NB4 (cell line): ENCODE measurements at places on chromosomes 4 and X.
A peak's percentile ranks its signal among the peaks of the same experiment; 100 is the strongest.

DNA sequence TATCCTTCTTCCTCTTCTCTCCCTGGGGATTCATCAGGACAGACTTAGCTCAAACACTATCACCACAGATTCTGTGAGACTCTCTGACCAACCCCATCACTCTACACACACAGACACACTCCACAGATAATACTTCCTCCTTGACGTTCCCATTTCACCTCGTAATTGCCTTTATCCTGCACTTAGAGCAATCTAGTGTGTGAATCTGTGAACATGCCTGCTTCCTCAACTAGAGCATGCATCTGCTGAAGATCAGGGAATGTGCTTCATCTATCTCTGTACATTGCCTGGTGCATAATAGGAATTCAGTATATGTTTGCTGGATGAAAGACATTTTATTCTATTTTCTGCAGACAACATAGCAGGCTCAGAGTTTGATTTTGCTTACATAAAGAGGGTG is 25.1 kb upstream of the HS6ST2 start:
- DNase-seq, result no peak

GRCh38 chr4:181951265-181951664 is 291.9 kb upstream of the TENM3 start:
- DNase-seq, result no peak

GRCh38 chr4:157423526-157424020 is 203.0 kb downstream of the GRIA2 start:
- no peak for DNase-seq

DNA sequence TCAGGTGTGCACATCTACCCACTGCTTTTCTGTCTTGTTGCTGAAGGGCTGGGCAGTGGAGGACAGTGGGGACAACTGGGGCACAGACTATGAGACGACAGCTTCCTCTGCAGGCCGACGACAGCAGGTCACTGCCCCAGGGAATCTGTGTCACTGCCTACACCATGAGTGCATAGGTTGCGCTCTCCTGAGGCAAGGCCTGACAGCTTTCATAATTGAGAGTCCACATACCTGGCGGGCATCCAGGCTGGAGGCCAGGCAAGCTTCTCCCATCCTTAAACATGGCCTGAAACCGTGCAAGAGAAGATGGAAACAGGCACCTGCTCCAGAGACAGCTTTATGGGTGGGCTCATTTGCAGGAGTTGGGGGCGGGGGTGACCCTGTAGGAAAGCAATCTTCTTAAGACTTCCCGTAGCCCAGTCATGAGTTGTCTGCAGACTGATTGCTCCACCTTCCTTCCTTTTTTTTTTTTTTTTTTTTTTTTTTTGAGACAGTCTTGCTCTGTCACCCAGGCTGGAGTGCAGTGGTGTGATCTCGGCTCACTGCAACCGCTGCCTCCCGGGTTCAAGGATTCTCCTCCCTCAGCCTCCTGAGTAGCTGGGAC is 2.9 kb downstream of the ANOS1 start:
- no peak for DNase-seq

DNA sequence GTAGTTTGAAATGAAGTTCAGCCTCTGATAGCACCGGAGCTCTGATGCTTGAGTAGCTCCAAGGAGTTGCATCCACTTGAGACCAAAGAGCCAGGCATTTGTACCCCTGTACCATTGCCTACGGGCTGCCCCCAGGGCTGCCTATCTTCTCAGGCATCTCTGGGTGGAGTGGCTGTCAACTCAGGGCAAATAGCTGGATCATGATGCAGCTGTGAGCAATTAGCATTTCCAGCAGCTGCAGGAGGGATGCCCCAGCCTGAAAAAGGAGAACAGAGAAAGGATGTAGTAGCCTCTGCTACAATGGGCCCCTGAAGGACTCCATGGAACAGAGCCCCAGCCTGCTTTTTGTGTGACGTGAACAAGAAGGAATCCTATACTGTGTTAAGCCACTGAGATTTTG is 492.6 kb downstream of the BCOR start:
- DNase-seq, result no peak

DNA sequence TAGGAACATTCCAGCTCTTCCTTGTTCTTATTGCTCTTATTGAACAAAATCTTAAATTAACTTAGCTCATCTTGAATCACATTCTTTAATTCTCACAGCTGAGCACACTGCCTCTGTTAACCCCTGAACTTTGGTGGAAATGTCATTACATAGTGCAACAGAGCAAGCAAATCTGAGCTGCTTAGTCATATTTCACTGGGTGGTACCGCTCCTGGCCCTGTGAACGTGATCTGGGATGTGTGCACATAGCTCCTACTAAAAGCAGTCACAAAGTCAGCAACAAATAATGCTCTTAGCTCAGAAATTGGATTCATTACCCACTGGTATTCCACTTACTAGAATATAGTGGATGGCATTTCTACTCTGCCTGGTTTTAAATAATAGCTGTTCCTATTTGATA is 27.9 kb downstream of the ARHGEF6 start:
- DNase-seq, result no peak

DNA sequence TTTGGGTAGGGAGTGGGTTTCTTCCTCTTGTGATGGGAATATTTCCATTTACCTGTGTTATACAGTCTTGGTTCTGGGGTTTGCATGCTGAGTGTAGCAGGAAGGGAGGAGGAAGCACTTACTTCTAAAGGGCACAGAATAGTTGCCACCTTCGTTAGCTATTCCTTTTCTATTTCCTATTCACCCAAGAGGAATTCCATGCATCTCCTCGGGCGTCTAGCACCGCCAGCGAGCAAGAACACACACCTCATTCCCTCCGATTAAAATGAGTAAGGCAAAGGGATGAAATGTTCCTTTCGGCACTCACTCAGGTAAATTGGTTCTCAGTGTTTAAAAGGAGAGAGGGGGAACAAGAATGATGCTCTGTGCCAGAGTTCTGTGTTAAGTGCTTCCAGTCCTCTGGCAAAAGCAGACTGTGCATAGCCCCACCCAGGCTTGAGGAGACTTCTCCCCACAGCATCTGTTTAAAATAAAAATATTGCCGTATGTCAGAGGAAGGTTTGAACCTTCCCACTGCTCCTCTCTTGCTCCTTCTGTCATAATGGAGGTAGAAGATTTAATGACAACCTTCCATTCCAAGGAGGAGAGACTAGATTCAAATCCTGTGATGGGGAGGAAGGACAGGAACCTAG is 351.4 kb downstream of the PTTG2 start:
- no peak for DNase-seq

GRCh38 chr4:7852568-7853185 is 87.0 kb downstream of the AFAP1 start:
- no peak for DNase-seq

- no peak for DNase-seq
Measured at GRCh38 chr4:186619088-186619487, 63.7 kb upstream of the MTNR1A start.

GRCh38 chr4:84177831-84178542 is 321.1 kb downstream of the NKX6-1 start:
- no peak for DNase-seq

DNA sequence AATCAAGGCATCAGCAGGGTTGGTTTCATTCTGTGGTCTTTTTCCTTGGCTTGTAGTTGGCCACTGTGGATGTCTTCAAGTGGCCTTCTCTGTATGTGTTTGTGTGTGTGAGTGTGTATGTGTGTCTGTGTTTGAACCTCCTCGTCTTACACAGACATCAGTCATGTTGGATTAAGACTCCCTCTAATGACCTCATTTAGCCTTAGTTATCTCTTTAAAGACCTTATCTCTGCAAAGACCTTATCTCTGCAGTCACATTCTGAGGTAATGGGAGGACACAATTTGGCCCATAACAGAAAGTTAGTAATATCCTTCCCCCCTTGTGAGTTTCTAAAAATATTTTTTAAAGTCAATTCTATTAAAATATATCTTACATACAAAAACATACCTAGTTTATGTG is 126.7 kb downstream of the EMCN start:
- no peak for DNase-seq

- DNase-seq, result no peak
Measured at GRCh38 chrX:138709886-138710791, 1.4 kb downstream of the FGF13 start.

- DNase-seq, result no peak
Measured at GRCh38 chr4:56289934-56290333, 97.4 kb downstream of the AASDH start.

DNA sequence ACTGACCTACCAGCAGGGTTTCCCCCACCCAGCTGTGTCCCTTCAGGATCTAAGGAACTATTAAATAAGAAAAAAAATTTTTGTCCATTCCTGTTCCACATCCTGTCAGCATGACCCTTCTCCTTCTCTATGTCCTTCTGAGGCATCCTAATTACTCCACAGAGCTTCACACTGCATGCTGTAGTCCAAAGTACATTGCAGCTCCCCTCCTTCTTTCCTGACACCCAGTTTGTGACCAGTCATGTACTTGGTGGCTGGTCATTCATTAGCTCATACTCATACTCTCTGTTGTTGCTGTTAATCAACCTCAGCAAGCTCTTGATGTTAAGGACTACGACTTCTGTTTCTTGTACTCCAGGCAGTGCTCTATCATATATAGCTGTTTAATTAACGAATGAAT is 2.4 kb upstream of the EGF start:
- DNase-seq, result no peak

- no peak for DNase-seq
Measured at GRCh38 chr4:26151615-26152014, 169.2 kb upstream of the RBPJ start.

- DNase-seq, result no peak
Measured at GRCh38 chr4:65971686-65972085, 301.4 kb upstream of the EPHA5 start.

- DNase-seq, result no peak
Measured at GRCh38 chr4:88280228-88280795, 4.0 kb downstream of the PPM1K start.

DNA sequence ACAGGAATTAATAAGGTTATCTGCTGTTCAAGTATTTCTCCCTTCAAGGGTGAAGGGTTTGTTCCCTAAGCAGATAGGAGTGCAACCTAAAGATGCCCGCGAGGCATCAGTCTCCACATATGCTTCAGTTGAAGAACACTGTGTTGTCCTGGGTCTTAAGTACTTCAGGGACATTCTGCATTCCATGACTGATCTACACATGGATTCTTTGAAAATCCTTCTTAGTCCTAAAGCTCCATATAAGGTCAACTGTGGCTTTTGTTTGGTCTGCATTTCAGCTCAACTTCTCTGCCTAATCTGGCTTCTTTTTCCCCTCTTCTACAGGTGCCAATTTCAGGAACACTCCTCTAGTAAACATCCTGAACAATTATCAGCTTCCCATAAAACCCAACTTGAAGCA is 21.8 kb upstream of the CTSO start:
- no peak for DNase-seq

- no peak for DNase-seq
Measured at GRCh38 chrX:106894978-106895452, 8.1 kb downstream of the RIPPLY1 start.

DNA sequence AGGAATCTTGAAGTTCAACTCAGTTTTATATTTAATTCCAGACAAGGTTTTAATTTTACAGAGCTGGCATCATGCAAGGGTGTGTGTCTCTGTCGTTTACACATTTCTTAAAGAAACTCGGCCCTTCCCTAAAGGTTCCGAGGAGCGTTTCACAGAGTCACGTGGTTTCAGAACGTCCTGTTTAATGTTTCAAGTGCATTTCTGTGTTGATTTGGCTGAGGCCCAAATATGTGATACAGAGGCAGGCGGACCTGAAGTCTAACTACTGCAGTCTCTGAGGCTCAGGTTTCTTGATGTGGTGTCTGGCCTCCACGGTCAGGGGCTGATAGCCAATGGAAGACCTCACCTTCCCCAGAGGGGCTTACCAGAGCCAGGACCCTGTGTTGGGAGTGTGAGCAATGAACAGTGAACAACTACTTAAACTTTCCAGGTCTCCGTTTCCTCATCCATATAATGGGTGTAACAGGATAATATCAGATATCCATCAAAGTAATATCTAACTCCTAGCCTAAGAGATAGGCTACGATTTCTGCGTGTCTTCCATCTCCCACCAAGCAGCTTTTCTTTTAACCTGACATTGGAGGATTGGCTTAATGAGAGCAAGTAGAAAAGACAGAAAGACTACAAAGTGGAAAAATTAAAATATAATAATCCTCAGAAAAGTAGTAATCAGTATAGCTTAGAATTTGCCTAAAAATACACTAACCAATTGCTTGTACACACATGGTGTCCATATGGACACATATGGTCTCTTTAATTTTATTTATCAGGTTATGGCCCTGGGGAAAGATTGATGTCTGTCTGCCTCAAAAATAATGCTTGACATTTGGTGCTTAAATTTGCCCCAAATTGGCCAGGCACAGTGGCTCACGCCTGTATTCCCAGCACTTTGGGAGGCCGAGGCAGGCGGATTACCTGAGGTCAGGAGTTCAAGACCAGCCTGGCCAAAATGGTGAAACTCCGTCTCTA is 50.0 kb upstream of the TRIM2 start:
- DNase-seq, result no peak

- DNase-seq, result no peak
Measured at GRCh38 chr4:81802285-81802846, 330.7 kb upstream of the RASGEF1B start.

DNA sequence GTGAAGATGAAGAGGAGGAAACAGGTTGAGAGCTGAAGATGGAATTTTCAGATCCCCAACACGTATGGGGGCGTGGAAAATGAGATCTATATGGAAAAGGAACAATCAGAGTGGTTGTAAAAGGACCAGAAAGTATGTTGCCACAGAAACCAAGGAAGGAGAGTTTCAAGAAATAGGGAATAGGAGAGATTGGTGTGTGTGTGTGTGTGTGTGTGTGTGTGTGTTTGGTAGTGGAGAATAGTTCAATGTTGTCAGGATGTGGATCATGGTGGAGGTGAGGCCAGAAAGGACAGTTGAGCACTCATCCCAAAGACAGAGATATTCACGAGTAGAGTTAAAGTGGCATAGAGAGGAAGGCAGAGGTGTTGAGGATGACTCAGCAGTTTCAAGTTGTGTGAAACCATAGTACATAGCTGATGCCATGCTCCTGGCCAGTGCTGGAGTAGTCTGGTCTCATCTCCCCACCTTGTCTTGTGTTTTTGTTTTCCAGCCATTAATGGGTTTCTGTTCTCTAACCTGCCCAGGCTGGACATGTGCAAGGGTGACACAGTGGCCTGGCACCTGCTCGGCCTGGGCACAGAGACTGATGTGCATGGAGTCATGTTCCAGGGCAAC is 36.1 kb downstream of the HEPH start:
- DNase-seq, result peak; percentile 10

- no peak for DNase-seq
Measured at GRCh38 chrX:130680164-130681035, 222.6 kb downstream of the ENOX2 start.

DNA sequence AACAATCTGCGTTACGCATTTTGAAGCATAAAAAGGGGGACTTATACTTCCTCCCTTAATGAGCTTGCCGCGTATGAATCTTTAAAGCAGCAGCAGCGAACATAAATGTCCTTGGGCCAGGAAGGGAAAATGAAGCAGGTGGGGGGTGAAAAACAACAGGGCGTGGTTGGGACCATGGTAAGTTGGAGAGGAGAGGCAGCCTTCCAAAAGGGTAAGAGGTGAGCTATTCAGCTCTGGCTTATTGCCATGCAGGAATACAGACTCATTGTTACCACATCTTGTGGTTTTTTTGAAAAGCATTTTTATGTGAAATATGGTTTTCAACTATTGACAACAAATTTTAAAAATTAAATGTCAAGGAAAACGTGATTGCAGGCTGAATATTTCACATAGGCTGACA is 710.7 kb upstream of the FAM241A start:
- DNase-seq, result no peak
